ENCODE measurements at places on chromosomes 7 and 10.

- DNase-seq = no peak
Measured at GRCh38 chr10:43372765-43373361, 1.4 kb downstream of the FXYD4 start.

GRCh38 chr7:94022550-94022949 is 18.4 kb upstream of the BET1 start:
- peak; percentile 79 for DNase-seq

DNA sequence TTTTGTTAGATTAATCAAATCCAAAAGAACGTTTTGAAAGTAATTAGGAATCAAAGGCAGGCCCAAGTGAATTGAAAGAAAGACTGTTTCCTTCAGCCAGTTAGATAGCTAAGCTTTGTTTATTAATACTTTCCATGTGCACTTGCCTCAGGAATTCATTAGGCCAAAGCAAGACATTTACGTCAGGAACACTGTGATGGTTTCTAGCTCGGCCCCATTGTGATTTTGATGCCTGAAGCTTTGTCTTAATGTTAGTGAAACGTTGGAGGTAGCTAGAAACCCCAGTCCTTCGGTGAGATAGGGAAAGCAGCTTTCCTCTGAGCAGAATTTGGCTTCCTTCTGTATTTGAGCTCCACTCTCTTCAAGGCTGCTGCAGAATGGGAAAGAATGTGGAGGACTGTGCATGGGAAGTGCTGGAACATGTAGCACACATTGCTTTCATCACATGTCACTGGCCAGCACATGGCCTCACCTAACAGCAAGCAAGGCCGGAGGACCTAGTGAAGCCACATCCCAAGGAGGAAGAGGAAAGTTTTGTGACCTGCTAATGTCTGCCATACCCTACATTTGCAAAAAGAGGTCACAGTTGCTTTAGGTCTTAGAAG is 64.1 kb downstream of the PCGF5 start:
- DNase-seq = no peak

GRCh38 chr7:126768836-126769235 is 483.9 kb downstream of the GRM8 start:
- no peak for DNase-seq

- DNase-seq = peak; percentile 92
Measured at GRCh38 chr7:107846324-107846723, 43.3 kb upstream of the SLC26A3 start.

GRCh38 chr7:7060828-7061599 is 121.3 kb upstream of the C1GALT1 start:
- DNase-seq = no peak

DNA sequence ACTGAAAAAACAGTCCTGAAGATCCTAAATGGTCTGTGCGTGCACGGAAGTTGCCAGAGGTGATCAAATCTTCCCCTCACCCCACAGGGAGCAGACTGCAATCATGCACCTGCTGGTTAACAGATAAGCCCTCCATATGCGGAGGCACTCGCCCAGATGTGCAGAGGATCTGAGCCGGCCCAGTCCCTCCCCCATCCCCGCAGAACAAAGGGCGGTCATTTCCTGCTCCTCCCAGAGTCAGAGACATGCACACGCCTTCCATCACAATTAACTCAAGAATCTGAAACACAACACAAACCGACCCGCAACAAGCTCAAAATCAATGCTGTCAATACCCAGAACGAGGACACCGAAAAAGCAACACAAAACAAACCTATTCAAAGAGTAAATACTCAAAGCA is 24.2 kb downstream of the CRTAC1 start:
- no peak for DNase-seq

- peak; percentile 71 for DNase-seq
Measured at GRCh38 chr10:97708976-97709946, 4.3 kb upstream of the MARVELD1 start.

GRCh38 chr10:31728698-31729224 is 199.9 kb downstream of the ARHGAP12 start:
- DNase-seq = no peak

DNA sequence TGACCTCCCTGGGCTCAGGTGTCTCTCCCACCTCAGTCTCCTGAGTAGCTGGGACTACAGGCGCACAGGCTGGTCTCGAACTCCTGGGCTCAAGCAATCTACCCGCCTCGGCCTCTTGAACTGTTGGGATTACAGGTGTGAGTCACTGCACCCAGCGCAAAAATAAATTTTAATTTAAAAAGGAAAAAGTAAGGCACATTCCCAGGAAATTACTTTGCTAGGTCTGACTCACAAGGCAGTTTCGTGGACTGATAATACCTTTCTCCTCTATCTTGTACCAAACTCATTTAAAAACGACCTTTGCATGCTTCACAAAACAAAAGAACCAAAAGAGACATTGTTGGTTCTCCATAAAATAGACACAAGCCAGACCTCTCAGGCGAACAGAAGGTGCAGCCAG is 29.7 kb downstream of the PARP12 start:
- no peak for DNase-seq

GRCh38 chr10:61692447-61693010 is 29.8 kb downstream of the CABCOCO1 start:
- DNase-seq = no peak

GRCh38 chr7:24730018-24730369 is 27.3 kb downstream of the GSDME start:
- no peak for DNase-seq

DNA sequence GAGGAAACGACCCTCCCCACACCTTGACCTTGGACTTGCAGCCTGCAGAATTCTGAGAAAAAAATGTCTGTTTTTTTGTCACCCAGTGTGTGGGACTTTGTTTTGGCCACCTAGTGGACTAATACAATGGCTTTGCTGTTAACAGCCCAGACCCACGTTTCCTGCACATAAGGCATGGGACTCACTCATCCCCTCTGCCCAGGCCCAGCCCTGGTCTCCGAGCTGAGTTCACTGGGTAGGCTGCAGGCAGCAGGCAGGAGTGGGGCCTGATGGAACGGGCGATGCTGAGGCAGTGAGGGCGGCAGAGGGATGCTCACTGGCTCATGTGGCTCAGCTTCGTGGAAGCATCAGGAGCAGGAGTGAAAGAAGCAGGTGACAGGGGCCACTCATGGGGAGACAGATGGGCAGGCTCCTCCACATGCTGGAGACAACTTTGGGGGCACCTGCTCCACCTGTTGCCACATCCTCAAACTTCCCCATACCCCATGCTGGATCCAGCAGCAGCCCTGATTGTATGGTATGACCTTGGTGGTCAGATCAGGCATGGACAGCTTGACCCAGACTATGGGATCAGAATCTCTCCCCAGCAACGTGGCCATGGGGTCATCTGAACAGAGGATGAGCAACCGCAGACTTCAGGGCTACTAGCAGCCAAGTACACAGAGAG is 65.8 kb upstream of the ANTXRL start:
- no peak for DNase-seq

DNA sequence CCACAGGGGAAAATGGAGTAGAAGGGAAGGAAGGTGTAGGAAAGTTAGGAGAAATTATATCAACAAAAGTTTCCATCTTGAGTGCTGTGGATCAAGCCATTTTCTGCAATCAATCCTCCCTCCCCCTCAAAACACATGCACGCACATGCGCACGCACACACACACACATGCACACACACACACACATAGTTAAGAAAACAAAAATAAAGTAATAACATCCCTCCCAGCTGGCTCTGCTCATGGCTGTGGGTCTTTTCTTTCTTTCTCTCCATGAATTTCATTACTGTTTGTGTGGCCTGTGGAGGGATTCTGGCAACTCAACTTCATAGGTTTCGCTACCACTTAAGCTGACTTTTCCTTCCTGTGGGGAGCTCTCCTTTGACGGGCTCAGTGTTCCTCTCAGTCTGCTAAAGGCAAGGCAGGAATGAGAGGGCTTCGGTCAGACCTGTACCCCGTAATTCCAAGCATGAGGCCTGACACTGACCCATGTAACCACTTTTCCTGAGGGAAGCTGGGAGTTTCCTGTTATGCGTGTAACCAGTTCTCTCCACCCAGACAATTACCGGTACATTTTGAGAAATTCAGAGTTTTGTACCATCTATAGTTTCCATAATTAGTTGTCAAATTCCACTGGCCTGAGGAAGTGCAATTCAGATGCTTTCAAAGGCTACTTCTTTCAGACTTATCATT is 79.8 kb downstream of the ZNF92 start:
- DNase-seq = no peak

DNA sequence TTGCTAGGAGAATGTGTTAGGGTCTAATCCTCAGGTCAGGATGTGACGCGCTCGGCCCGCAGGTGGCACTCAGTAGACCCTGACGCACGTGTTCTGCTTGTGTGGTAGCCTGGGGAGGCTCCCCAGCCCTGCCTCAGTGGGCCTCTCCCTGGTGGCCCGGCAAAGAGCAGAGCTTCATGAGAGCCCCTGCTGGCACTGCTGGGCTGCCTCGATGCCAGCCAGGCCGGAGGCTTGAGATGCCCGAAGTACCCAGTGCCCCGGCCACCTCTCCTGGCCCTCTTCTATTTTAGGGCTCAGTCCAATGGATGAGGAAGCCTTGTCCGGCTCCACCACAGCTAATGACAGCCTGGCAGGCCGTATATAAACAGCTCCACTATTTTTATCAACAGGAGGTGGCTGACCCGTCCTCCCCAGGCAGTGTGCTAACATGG is 42.0 kb downstream of the PRF1 start:
- no peak for DNase-seq

DNA sequence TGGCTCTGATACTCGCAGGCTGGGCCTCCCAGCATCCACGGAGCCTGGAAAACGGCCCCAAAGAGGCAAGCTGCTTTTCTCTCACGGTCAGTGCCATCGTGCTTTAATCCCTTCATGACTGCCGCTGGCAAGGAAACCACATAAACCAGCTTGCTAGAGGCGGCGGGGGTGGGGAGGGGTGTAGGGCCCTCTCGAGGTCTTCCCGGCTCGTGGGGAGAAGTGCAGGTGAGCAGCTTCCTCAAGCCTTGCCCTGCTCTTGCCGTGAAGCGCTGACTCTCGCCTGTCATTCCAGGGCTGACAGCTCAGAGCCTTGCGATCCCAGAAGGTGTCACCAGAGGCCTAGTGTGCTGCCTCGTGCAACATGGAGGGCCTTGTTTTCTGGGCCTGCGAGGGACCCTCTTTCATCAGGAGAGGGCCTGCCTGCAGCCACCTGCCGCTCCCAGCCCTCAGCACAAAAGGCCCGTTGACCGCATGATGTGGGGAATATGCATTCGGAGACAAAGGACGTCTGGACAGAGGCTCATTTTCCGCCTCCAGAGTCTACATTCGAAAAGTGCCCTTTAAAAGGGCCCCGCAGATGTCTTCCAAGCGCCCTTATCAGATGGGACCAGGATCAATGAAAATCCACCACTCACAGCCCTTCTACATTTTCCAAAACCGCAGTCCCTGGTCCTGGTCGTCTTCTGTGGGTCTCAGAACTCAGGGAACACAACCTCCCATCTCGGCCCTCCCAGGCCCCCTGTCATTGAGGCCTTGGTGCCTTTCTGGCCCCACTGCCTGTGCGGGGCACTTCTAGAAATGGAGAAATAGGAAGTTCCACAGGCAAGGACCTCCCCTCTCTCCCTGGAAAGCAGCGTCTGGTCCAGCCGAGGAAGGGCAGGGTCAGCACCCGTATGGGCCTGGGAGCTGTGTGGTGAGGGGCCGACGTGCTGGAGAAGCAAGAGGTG is 58.7 kb downstream of the ZRANB1 start:
- DNase-seq = no peak

- no peak for DNase-seq
Measured at GRCh38 chr7:135837675-135838074, 89.1 kb upstream of the FAM180A start.

GRCh38 chr10:128793726-128794655 is 667.8 kb upstream of the MKI67 start:
- DNase-seq = no peak

- DNase-seq = peak; percentile 20
Measured at GRCh38 chr10:50417486-50417885, 166.2 kb upstream of the ASAH2 start.

- no peak for DNase-seq
Measured at GRCh38 chr7:55065511-55066229, 46.9 kb downstream of the EGFR start.

- DNase-seq = no peak
Measured at GRCh38 chr7:116534790-116535189, 10.0 kb downstream of the CAV1 start.

DNA sequence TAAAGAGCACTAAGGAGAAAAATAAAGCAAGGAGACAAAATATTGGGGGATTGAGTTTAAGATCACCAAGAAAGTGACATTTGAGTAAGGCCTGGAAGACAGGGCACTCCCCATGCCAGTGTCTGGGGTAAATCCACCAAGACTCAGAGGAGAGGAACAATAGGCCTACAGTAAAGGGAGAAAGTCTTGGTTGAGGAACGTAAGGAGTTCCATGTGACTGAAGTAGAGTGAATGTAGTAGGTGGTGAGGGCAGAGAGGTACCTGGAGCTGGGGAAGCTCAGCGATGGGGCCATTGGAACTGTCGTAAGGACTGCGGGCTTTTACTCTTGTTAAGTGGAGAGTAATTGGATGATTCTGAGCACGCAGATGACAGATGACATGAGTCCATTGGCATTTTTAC is 69.4 kb downstream of the CPED1 start:
- DNase-seq = no peak

- no peak for DNase-seq
Measured at GRCh38 chr10:85547460-85548023, 819.1 kb downstream of the GRID1 start.

Measured in common myeloid progenitor, CD34-positive (primary cell).